ENCODE measurements at places on chromosomes 2 and 18. TPM values are rescaled to one million over a fixed set of nuclear protein-coding genes. Genes with fewer than 3 reads are reported as not detected.

The GAL3ST2 gene
- total RNA-seq = not detected

The ORC2 gene
- total RNA-seq = 49.2 TPM

The CDK5R2 gene
- not detected for total RNA-seq

The FAHD2B gene
- total RNA-seq = 23.0 TPM

The NGEF gene
- total RNA-seq = not detected

The COQ10B gene
- total RNA-seq = 16.7 TPM

The NT5DC4 gene
- not detected for total RNA-seq

The UGT1A10 gene
- not detected for total RNA-seq

The GALNT14 gene
- not detected for total RNA-seq

The IKZF2 gene
- 5.1 TPM for total RNA-seq

The FIGN gene
- total RNA-seq = not detected

The EPAS1 gene
- total RNA-seq = 7.9 TPM

The GPBAR1 gene
- 1.2 TPM for total RNA-seq

The CHN1 gene
- total RNA-seq = 1.2 TPM

The NOP58 gene
- 102 TPM for total RNA-seq

The C2orf69 gene
- total RNA-seq = 18.0 TPM

The RGPD3 gene
- total RNA-seq = 0.06 TPM

The COMMD1 gene
- total RNA-seq = 30.6 TPM

The POU3F3 gene
- not detected for total RNA-seq

The IL36G gene
- not detected for total RNA-seq

The MALL gene
- total RNA-seq = 0.19 TPM

The TMEM163 gene
- not detected for total RNA-seq

The SERPINB13 gene
- total RNA-seq = not detected

The OTOF gene
- 12.3 TPM for total RNA-seq

The RIT2 gene
- not detected for total RNA-seq

The ALPP gene
- not detected for total RNA-seq

The SERPINB12 gene
- not detected for total RNA-seq

The DYNC2LI1 gene
- total RNA-seq = 5.1 TPM

The TXNDC9 gene
- 33.6 TPM for total RNA-seq

The G6PC2 gene
- total RNA-seq = not detected

The SERPINB7 gene
- not detected for total RNA-seq

The REG1A gene
- total RNA-seq = not detected

The CYP27C1 gene
- total RNA-seq = not detected

The TMEM17 gene
- not detected for total RNA-seq

The LRATD1 gene
- total RNA-seq = not detected

The ANKRD62 gene
- not detected for total RNA-seq

The RAX gene
- total RNA-seq = not detected

The ZAP70 gene
- 337 TPM for total RNA-seq

The AGXT gene
- not detected for total RNA-seq

The ZNF532 gene
- 2.7 TPM for total RNA-seq

The AMER3 gene
- not detected for total RNA-seq

The PRLH gene
- total RNA-seq = not detected

The IL1F10 gene
- total RNA-seq = not detected

The DPP4 gene
- 116 TPM for total RNA-seq

The LYG2 gene
- not detected for total RNA-seq

The SCN3A gene
- total RNA-seq = not detected

The CAB39 gene
- total RNA-seq = 135 TPM

The ZNF892 gene
- 4.0 TPM for total RNA-seq

The REG3G gene
- total RNA-seq = not detected

The IL18R1 gene
- total RNA-seq = 19.2 TPM

The NCKAP5 gene
- total RNA-seq = not detected

The ACVR1 gene
- total RNA-seq = 26.0 TPM

The CNRIP1 gene
- not detected for total RNA-seq

The SCYGR8 gene
- total RNA-seq = not detected

The CCDC102B gene
- 2.3 TPM for total RNA-seq

The SPOPL gene
- 10.4 TPM for total RNA-seq

The ITGA4 gene
- 160 TPM for total RNA-seq
